ENCODE measurements at places on chromosomes 16 and 17.
A peak's percentile ranks its signal among the peaks of the same experiment; 100 is the strongest.

DNA sequence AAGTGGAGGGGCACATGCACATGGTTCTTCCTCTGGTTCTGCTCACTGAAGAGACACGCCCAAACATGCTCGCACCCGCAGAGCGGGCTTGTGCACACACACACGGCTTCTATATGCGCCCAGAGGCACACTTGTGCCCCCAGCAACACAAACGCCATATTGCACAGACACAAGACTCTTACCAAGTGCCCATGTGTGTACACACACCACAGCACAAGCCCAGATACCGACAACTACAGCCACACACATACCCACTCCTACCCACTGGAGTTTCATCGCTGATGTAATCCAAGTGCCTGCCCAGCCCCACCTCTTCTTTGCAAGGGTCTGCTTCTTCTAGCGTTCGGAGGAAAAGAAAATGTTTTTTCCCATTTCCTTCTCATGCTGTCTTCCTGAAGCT, 6.5 kb upstream of the PRR29 start:
- no peak for DNase-seq

- peak; percentile 36 for DNase-seq
Measured at GRCh38 chr16:11992008-11992584, 15.6 kb downstream of the SNX29 start.

DNA sequence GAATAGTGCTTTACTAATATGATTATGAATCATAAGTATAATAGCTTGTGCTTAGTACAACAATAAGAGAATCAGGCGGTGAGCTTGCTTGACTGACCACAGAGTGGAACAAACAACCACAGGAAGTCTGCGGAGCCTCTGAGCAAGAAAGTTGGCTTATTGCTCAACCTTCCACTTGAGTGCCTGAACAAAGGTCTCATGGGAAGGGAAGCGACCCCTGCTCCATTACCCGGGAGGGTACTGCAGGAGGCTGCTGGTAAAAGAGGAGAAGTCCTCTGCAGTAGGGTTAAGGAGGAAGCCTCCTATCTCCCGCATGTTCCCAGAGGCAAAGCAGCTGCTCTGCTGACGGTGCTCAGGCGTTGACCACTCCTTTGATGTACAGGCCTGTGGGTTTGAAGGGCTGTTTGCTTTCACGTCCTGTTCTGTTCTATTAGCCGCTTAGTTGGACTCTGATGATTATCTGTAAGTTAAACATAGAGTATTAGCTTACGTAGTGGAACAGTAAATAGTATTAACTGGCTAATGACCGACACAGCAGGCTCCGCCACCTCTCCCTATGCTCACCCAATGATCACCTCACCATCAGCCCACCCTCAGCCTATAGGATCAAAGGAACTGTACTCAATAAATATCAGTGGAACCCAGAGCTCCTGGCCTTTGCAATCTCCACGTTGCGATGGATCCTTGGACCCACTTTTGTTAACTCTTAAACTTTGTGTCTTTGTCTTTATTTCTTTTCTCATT, 17.5 kb downstream of the ALOX15B start:
- peak; percentile 66 for DNase-seq

- DNase-seq: no peak
Measured at GRCh38 chr17:2071024-2071385, 16.1 kb downstream of the HIC1 start.

DNA sequence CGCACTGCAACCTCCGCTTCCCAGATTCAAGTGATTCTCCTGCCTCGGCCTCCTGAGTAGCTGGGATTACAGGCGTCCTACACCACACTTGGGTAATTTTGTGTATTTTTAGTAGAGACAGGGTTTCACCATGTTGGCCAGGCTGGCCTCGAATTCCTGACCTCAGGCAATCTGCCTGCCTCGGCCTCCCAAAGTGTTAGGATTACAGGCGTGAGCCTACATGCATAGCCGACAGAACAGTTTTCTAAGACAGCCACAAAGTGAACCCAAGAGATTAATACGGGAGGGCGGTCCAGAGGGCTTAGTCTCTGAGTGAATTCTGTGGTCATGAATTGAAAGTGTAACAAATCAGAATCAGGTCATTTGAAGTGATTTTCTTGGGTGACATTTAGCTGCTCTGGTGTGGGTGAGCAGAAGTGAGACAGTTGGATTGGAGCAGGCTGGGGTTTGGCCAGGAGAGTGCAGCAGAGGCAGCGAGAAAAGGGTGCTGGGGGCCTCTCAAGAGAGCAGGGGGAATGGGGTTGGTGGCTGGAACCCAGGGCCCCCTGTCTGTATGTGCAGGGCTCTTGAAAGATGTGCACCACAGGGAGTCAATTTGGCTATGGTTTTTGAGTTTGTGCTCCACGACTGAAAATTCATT, 231.4 kb upstream of the WSCD1 start:
- no peak for DNase-seq

- peak; percentile 27 for DNase-seq
Measured at GRCh38 chr16:12395268-12395667, 408.4 kb downstream of the CPPED1 start.

- peak; percentile 65 for DNase-seq
Measured at GRCh38 chr17:48472411-48473281, 42.6 kb upstream of the SKAP1 start.

GRCh38 chr16:79862601-79863000, 262.1 kb upstream of the MAF start:
- DNase-seq: no peak

DNA sequence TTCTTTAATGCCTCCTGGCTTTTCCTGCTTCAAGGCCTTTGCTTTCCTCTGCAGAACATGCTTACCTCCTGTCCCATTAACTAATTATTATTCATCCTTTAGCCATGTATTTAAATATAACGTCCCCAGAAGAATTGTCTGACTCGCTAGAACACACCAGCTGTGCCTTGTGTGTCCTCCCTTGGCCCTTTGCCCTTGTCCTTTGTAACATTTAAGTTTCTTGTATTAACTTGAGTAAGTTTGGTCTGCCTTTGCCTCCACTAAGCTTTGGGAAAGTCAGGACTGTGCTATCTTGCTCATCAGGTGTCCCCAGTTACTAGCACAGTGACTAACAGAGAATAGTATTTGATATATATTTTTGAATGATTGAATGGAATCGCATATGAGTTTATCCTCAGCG, 29.6 kb upstream of the ABCA9 start:
- DNase-seq: no peak

- DNase-seq: peak; percentile 90
Measured at GRCh38 chr17:40191237-40192208, 14.3 kb downstream of the RAPGEFL1 start.

GRCh38 chr16:85422632-85423550, 190.2 kb upstream of the GSE1 start:
- DNase-seq: no peak

DNA sequence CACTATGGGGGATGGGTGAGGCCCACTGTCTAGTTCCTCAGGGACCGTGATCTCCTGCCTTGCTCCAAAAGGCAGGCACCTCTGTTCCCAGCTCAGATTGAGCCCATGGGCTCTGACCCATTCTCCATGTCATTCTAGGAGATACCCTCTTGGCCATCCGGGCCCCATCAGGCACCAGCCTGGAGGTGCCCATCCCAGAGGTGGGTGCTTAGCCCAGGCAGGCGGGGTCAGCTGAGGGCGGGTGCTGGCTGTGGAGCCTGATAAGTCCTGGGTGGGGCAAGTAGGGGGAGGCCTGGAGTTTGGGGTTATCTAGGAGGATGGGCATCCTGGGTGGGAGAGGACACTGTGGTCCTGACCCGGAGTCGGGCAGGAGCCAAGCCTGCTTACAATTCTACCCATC, 2.3 kb downstream of the E2F4 start:
- DNase-seq: no peak

DNA sequence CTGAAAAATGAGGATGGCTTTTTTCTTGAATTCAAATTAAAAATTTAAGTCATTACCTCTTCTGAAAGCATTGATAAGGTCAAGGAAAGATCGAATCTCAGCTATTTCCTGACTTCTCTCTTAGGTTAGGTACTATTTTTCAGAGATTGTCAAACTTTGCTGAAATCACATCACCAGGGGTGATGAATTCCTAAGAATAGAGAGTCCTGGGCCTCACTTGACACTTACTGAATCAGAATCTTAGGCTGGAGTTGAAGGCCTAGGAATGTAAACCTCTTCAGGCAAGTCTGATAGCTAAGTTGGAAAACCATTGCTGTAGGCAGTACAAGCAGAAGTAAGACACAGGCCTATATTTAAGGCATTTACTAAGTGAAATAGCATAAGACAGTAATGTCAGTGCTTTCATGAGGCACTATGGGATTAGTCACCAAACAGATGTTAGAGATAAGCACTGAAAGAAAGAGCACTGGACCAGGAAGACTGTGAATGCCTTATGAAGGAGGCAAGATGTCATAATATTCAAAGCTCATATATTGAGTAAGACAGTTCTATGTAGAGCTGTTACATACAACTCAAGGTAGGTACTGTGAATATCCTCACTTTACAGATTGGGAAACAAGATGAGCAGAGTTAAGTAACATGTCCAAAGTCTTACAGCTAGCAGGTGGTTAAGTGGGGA, 21.5 kb downstream of the DCAF7 start:
- DNase-seq: peak; percentile 64

DNA sequence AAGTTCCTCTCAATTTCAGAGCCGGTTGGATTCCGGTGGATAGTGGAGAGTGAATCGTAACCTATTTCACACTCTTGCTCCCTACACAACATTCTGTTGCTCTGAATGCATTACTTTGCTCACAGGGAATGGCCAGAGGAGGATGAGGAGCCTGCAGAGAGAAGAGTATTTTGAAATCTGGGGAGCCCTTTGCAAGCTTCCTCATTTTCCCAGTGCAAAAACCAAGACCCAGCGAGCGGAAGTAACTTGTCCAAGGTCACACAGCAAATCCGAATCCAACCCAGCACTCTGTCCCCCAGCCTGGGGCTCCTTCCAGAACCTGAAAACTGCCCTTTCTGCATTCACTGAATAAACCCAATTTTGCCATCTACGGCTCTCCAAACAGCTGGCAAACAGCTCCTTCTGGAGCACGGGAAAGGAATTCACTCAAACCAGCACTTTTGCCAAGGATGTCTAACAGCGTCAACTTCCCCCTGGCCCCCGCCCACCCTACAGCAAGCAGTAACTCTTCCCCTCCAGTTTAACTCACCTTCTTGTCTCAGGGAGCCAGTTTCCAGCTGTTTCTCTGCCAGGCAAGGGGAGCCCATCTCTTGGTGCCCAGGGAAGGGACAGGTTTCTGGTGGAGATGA, 557 bp downstream of the KCNG4 start:
- no peak for DNase-seq

DNA sequence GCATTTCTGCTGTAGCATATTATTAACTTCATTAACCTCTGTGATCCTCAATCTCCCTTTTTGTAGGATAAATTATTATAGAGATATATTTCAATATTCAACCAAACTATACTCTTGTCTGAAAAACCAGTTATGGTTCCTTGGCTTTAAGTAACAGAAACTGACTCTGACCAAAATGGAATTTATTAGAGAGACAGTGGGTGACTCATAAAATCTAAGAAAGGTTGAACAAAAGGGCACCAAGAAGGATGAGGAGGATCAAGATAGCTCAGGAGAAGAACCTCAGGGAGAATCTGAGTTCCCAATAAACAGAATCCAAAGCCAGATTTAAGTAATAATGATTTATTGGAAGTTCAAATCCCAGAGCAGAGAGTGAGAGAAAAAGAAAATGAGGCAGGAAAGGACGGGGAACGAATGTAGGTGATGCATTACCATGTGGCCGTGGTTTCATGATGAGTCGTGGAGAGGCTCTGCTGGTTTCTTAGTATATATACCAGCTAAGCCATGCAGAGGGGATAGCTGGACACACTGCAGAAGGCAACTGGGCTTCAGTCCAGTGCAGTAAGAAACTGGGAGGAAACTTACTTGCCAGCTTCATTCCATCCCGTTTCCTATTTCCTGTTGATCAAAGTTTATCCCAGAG, 151.5 kb upstream of the GOT2 start:
- DNase-seq: no peak

- no peak for DNase-seq
Measured at GRCh38 chr17:49914096-49914490, 54.9 kb upstream of the DLX4 start.

GRCh38 chr17:32933881-32934280, 5.9 kb downstream of the TMEM98 start:
- DNase-seq: no peak

DNA sequence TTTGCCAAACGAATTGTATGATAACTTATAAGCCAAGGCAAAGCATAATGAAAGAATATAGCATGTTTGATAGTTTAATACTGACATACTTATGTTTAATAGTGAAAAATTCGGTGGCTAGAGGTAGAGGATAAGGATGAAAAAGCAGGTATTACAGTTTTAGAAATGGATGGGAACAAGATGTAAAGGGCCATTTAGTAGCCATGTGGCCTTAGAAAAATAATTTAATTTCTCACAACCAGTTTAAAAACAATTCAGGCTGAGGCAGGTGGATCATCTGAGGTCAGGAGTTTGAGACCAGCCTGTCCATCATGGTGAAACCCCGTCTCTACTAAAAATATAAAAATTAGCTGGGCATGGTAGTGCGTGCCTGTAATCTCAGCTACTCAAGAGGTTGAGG, 119.5 kb upstream of the NACA2 start:
- DNase-seq: no peak

DNA sequence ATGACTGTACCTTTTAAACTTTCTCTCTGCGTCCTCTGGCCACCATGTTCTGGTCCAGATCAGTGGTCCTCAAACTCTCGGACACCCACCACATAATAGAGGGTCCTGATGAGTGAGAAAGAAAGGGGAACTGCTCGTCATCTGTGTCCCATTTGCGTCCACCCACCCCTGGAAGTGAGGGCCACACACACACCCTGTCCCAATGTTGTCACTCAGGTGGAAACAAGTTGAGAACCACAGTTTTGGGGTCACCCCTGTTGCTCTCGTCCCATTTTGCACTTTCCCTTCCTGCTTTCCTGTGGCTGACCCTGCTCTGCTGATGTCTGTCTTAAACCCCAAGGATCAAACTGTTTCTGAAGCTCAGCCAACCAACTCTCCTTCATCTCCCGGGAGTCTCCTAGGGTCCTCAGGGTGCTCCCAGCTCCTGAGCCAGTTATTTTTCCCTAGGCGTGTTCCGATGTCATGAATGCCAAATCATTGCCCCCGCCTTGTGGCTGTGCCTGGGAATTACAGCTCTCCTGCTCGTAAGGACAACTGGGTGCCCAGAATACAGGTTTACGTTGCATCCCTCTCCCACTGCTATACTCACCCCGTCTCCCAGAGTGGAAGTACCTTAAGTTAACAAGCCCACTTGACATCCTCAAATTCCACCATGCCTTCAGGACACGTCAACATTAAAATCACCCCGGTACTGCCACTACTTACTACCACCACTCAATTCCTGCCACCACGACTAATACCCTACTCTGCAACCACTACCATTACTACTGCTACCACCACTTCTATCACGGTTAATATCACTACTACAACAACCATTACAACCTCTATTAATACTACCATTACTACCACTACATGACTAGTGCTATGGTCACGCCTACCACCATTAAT, 26.0 kb upstream of the HNF1B start:
- peak; percentile 79 for DNase-seq

GRCh38 chr16:84820305-84820684, 510 bp downstream of the CRISPLD2 start:
- DNase-seq: peak; percentile 54

GRCh38 chr17:80210348-80211108, 9.6 kb downstream of the SGSH start:
- no peak for DNase-seq

- no peak for DNase-seq
Measured at GRCh38 chr16:56348168-56349085, 76.9 kb downstream of the AMFR start.
